ENCODE measurements at places on chromosomes 13 and 19.

GRCh38 chr13:50365408-50366391 lies 350.5 kb downstream of the KCNRG start:
- peak; percentile 71 for DNase-seq

GRCh38 chr19:5298471-5298901 lies 42.1 kb downstream of the PTPRS start:
- no peak for DNase-seq

DNA sequence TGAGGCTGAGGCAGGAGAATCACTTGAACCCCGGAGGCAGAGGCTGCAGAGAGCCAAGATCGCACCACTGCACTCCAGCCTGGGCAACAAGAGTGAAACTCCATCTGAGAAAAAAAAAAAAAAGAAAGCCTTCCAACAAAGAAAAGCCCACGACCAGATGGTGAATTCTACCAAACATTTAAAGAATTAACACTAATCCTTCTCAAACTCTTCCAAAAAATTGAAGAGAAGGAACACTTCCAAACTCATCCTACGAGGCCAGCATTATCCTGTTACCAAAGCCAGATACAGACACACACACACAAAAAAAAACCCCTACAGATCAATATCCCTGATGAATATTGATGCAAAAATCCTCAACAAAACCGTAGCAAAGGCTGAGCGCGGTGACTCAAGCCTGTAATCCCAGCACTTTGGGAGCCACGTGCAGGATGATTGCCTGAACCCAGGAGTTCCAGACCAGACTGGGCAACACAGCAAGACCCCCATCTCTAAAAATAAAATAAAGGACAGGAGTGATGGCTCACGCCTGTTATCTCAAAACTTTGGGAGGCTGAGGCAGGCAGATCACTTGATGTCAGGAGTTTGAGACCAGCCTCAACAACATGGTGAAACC lies 6.2 kb upstream of the EVI5L start:
- no peak for DNase-seq

- peak; percentile 66 for DNase-seq
Measured at GRCh38 chr19:45863840-45864628, at the start of gene FOXA3. FOXA3 (plus strand) TSS chr19:45864326; CDS start chr19:45864457, 131 bp downstream.

DNA sequence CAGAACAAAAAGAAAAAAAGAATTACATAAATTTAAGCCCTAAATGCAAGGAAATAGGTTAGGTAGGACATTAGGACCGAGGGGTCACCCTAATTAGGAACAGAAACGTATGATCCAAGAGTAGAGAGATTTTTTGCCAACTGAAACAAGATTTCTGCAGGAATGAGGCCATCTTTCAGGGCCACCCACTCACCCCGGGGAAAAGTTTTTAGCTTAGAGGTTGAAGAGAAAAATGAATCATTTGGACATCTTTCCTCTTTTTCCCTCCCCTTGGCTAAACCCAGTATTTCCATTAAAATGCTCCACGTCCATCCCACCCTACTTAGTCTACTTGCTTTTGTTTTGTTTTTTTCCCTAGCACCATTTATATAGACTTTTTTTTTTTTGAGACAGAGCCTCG lies 10.6 kb upstream of the PNMA8A start:
- no peak for DNase-seq

DNA sequence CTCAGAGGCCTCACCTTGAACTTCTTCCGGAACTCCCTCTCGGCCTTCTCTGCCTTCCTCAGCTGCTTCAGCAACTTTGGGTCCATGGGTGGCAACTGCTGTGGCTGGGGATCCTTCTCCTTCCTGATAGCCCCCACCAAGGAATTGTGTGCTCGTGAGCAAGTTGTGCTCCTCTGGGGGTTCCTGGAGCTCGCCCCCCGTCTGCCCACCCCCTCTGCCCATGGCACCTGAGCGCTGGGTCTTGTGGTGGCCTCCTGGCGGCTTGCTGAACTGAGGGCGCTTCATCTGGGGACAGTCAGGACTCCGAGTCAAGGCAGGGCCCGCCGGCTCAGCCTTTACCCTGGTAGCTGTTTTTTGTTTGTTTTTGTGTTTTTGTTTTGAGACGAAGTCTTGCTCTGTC lies 11.6 kb downstream of the PRAM1 start:
- no peak for DNase-seq

- DNase-seq = no peak
Measured at GRCh38 chr19:7301525-7301924, 7.3 kb upstream of the INSR start.

GRCh38 chr19:47707135-47707925 lies 5.9 kb upstream of the EHD2 start:
- peak; percentile 76 for DNase-seq

DNA sequence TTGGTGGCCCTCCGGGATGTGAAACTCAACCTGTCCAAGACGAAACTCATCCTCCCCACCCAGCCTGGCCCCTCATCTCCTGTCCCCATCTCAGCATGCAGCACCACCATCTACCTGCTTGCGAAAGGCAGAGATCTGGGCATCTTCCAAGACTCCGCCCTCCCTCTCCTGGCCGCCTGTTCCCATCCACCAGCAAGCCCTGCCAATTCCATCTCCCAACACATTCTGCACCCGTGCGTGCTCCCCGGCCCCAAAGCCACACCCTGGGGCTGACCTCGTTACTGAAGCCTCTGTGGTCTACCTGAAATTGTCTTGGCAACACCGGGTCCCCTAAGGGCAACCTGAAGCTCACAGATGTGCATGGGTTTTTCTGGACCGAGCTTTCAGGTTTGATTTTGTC lies 13.2 kb upstream of the CAMSAP3 start:
- DNase-seq = no peak

DNA sequence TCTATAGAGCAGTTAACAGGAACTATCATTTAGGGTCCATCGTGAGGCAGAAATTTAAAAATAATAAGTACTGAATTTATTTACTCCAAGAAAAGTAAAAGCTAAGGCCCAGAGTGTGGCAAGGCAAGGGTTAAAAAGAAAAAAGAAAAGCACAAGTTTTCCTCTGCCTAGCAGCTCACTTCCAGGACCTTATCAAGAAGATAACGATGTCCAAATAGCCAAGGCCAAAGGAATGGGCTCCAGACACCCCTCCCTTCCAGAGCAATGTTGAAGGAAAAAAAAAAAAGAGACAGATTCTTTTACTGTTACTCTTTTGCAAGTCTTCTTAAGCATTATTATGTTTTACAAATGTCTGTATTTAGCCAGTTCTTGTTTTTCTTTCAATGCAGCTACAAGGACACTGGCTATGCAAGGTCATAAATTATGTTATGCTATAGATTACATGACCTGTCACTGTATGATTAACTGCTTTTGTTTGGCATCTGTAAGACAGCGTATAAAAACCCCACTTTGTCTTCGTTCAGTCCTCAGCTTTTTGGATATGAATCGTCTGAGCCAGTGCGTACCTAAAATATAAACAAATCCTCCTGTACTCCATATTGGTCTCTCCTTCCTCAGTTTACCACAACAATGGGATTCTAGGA lies 2.9 kb upstream of the ZNF700 start:
- no peak for DNase-seq

- DNase-seq = no peak
Measured at GRCh38 chr13:22428188-22428828, 752.5 kb upstream of the SGCG start.

DNA sequence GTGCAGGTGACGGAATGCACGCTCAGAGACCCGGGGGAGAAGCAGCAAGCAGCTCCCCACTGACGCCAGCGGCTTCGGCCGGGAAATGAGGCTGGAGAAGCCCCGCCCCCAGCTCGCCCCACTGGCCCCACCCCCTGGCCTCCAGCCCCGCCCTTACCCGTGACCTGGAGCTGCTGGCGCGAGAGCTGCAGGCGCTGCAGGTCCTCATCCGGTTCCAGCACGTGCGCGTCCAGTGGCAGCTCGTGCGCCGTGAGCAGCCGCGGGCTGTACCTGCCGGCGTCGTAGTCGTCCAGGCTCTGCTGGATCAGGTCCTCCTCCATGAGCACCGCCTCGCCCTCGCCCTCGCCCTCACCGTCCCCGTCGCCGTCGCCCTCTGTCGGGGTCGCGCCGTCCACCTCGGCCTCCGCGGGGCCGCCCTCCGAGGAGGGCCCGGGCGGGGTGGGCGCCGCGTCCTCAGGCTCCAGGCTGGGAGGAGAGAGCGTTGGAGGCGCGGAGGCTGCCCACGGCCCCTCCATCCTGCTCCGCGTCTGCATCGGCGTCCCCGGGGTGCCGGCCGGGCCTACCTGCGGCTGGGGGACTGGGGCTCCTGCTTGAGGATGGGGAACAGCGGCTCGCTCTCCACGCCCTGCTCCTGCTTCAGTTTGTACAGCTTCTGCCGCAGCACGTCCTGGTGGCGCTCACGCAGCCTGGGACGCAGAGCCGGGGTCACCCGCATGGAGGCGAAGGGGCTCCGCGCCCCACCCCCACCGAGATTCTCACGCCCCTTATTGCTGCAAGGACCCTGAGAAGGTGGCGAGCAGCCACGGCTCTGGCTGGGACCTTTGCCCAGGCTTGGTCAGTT lies 6.4 kb upstream of the TBXA2R start:
- DNase-seq = no peak

DNA sequence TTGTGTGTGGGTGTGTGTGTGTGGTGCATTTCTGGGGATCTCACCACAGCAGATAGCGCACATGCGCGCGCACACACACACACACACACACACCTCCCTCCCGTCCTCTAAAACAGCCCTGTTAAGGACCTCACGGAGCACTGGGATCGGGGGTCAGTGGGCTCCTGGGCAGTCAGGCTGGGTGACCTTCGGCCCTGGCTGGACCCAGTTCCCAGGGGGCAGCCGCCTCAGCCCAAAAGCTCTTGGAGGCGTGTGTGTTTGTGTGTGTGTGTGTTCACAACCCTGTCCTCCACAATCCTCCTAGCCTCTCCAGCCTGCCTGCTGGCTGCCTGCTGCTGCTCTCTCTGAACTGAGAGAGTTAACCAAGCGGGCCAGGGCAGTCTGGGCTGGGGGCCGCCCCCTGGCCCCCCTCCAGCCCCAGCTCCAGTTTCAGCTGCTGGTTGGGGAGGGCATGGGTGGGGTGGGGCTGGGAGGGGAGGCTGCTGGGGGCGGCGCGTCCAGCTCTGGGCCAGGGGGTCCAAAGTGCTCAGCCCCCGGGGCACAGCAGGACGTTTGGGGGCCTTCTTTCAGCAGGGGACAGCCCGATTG lies at the start of gene FXYD1:
FXYD1 (plus strand) TSS at position 520 of the 588 bp plus-strand sequence. CDS start 1,256 bp downstream, outside the sequence.
- no peak for DNase-seq

DNA sequence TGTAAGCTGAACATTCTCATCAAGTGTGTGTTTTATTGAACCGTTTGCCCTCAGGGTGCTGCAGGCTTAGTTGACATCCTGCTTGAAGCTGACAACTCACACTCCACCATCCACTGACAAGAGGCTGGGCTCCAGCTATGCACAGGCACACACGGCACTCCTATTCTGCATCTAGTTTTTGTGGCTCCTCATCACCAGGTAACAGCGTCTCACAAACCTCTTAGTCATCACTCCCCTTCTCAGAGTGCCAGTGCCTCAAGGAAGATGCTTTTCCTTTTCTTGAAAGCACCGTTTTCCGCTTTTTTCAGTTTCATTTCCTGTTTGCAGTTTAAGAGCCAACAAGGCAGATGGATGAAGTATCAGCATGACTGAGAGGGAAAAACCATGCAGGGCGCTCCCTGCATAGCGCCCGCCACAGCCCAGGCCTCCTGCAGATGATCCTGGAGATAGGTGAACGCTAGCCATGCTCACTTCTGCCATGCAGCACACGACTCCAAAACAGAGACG lies 491.2 kb downstream of the COG6 start:
- DNase-seq = peak; percentile 16

- DNase-seq = no peak
Measured at GRCh38 chr19:17320435-17320834, 11.1 kb downstream of the DDA1 start.

DNA sequence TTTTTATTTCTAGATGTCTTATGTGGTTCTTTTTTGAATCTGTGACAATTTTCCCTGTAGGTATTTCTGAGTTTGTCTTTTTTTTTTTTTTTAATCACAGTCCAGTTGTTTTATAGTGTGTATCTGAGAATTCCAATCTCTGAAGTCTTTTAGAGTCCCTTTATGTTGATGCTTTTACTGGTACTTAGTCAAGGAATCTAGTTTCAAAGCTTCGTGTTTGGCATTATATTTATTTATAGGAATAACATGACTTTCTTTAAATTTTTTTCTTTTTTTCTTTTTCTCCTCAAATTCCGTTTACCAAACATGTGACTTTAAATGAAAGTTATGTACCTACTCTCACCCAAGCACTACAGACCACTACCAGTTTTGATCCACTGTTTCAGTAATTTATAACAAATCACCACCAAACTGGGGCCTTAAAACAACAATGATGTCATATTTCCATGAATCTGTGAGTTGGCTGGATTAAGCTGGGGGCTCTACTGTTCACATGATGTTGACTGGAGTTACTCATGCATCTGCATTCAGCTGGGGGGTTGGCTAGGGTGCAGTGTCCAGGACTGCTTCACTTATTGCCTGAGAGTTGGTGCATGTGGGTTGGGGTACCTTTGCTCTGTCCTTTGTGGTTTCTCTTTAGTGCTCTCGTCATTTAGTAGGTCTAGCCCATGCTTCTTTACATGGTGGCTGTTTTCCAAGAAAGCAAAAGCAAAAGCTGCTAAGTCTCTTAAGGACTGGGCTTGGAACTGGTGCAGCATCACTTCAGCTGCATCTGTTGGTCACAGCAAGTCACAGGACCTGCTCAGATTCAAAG lies 22.3 kb downstream of the KCTD4 start:
- no peak for DNase-seq

- DNase-seq = no peak
Measured at GRCh38 chr13:44305917-44306370, 67.7 kb upstream of the SERP2 start.

DNA sequence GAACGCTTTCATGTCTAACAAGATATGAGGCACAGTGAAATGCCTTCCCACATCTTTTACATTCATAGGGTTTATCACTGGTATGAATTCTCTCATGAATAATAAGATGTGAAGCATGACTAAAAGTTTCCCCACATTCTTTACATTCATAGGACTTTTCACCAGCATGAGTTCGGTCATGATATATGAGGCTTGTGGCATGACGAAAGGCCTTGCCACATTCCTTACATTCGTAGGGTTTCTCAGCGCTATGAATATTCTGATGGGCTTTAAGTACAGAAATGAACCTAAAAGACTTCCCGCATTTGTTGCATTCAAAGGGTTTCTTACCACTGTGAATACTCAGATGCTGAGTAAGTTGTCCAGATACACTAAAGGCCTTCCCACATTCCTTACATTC lies 21.3 kb downstream of the ZNF607 start:
- DNase-seq = no peak

GRCh38 chr19:43780706-43781525 lies at the start of gene KCNN4:
KCNN4 (minus strand) TSS chr19:43780973; CDS start chr19:43780861, 112 bp downstream.
- peak; percentile 72 for DNase-seq

DNA sequence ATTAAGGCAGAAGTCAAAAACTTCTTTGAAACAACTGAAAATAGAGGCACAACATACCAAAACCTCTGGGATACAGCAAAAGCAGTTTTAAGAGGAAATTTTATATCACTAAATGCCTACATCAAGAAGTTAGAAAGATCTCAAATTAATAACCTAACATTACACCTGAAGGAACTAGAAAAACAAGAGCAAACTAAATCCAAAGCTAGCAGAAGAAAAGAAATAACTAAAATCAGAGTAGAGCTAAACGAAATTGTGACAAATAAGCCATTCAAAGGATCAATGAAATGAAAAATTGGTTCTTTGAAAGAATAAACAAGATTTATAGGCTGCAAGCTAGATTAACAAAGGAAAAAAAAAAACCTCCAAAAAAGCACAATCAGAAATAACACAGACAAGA lies 2.5 kb upstream of the GPR42 start:
- no peak for DNase-seq

Data from CD4-positive, alpha-beta T cell treated with Interleukin-17A for 1 hour (primary cell).